ENCODE measurements at places on chromosomes 4 and X.

GRCh38 chr4:174753021-174753420 is 76.0 kb downstream of the GLRA3 start:
- DNase-seq: no peak

- DNase-seq: no peak
Measured at GRCh38 chr4:30172416-30172815, 547.8 kb upstream of the PCDH7 start.

DNA sequence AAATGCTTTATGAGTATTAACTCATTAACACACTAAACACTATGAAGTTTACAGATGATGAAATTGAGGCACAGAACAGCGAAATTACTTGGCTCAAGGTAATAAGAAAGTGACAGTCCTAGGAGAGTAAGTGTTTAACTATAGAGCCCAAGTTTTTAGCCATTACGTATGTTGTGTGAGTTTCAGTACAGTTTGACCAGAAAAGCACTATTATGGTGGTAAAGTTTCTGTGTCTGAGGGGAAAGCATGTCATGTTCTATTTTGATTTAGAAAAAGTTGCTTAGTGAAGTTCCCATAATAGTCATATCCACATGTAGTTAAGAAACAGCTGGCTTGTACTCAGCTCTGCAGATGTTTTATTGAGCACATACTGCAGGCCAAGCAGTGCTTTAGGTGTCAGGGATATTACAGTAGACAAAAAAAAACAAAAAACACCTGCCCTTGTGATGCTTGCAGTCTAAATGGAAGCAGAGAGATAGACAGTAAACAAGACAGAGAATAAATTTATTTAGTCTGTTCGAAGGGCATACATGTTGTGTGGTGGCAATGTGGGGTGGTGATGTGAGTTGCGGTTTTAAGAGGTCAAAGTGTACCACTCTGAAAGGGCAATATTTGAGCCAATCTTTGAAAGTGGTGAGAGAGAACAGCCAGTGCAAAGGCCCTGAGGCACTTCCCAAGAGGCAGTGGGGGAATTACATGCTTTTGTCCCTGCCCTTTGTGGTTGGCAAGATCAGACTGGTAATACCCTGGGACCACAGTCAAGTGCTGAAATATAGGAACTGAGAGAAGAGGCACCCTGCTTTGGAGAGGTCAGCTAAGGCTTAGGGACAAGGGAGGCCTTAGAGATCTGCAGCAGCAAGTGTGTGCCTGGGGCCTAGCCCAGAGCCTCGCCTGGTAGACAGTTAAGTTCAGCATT is 6.2 kb downstream of the TMEM131L start:
- no peak for DNase-seq

- DNase-seq: no peak
Measured at GRCh38 chrX:131617182-131617581, 73.3 kb downstream of the OR13H1 start.

DNA sequence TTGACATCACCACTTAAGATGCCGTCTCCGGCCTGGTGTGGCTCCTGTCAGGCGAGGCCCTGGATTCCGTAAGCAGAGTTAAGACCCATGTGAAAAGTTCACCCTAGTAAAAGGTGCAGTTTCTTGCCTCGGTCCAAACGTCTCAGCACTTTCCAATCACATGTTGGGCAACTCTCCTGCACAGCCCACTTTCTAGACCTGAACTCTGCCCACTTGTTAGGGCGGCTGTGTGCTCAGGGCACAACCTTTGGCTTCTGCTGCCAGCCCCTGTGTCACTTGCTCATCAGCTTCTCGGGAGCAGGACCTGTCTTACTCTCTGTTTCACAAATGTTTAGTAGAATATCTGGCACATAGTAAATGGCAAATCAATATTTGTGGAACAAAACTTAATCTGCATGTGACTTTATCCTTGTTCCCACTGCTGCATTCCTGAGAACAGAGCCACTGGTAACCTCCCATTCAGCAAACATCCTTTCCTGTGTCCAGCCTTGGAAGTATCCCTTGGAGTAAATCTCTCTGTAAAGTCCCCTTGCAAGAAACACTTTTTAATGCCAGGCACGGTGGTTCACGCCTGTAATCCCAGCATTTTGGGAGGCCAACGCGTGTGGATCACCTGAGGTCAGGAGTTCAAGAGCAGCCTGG is 38.7 kb upstream of the SH3RF1 start:
- DNase-seq: no peak

All from right lung (tissue), 10 donors.